ENCODE measurements at places on chromosomes 1 and 21. TPM values are rescaled to one million over a fixed set of nuclear protein-coding genes. Genes with fewer than 3 reads are reported as not detected.

Gene TUT4
- 17.9 TPM for total RNA-seq

Gene CELA3A
- not detected for total RNA-seq

Gene ST6GALNAC3
- total RNA-seq = 5.4 TPM

Gene ETV3L
- total RNA-seq = not detected

Gene NCAM2
- 14.1 TPM for total RNA-seq

Gene PROX1
- total RNA-seq = 19.2 TPM

Gene GBP7
- not detected for total RNA-seq

Gene DCST1
- 0.20 TPM for total RNA-seq
